ENCODE measurements at places on chromosomes 11 and 22.
A peak's percentile ranks its signal among the peaks of the same experiment; 100 is the strongest.

GRCh38 chr11:58912124-58912523 lies 27.2 kb upstream of the GLYATL1 start:
- no peak for DNase-seq

DNA sequence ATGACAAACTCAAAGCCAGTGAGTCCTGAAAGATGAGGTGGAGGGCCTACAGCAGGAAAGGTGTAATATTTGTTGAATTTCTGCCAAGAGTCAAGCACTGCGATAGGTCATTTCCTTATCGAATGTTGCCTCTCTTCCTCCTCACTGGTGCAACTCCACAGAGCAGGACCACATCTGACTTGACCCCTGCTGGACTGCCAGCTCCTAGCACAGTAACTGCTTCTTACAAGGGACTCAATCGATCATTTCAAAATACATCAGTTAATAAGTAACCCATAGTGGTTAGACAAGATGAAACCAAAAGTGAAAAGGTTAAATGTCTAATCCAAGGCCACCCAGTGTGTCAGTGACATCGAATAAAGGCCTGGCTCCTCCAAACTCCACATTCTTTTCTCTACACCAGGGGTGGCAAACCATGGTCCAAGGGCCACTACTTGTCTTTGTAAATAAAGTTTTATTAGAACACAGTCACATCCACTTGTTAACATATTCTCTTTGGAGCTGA lies 98.5 kb upstream of the CSNK2A3 start:
- DNase-seq: no peak

GRCh38 chr22:17938484-17938924 lies 85.9 kb downstream of the MICAL3 start:
- DNase-seq: no peak

DNA sequence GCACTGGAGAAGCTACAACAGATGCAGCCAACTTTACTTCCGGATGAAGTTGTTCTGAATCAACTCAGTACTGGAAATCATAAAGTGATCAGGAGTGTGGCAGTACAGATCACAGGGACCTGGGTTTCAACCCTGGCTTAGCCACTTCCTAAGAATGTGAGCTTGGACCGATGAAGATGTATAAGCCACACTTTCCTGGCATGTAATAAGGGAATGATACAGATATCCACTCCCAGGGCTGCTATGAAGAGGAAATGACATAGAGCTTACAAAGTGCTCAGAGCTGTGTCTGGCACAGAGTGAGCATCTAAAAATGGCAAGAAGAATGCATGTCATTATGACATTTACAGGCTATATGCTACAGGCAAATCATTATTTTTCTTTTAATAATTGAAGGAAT lies 378.7 kb downstream of the NTM start:
- no peak for DNase-seq

- DNase-seq: no peak
These were observed 153.9 kb upstream of the ZC3H12C start for GRCh38 chr11:109939166-109939810.

DNA sequence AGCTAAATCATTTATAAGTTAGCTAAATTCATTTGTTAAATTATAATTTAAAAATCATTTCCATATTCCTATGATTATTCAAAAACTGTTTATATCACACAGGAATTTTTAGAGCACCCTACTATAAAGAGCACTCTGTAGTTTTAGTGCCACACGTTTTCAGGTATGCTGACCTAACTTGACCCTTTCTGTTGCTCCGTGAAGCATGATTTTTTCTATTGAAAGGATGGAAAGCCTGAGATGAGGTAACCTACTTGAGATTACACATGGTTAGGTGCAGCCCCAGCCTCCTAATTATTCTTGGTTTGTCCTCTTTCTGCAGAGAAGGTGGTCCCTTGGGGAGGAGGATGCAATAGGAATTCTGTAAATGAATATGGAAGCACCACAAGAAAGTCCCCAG lies 72.6 kb downstream of the PPFIBP2 start:
- no peak for DNase-seq

DNA sequence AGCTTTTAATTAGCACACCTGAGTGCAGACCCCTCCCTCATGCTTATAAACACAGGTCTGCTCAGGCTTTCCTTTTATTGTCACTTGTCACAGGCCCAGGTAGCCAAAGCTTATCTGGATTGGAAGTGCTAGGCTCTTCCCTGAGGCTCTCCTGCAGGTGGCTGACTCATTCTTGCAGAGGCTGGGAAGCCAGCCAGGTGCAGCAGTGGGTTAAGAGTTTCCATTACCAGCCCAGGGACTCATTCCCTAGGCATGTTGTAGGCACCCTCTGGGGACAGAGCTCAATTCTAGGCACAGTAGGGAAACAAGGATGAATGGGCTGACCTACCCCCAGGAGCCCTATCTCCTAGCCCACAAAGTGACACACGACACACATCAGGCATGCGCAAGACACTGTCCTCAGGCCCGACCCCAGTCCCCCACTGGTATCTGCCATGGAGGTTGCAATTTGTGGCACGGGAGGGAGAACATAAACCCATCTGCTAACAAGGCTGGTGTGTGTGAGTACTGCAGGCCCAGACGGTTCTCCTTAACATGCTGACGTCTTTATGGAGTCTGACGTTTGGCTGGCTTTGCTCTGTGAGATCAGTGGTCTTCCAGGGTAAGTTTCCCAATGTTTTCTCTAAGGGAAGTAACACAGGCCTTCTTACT lies 94.2 kb downstream of the ABTB2 start:
- no peak for DNase-seq

DNA sequence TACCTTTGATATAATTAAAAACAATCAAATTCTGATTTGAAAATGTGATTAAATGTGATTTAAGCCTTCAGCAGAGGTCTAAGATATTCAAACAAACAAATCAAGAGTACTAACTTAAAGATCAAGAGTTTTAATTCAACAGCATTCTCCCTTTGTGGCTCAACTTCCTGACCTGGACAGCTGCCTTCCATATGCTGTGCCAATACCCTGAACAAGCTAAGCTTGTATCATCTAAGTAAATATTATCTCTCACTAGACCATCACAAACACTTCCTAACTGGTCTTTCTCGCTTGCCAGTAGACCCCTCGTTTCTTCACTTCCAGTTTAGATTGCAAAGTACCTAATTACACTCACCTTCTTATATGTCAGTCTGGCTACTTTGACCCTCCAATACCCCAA lies 35.9 kb upstream of the P4HA3 start:
- no peak for DNase-seq

GRCh38 chr22:32476281-32477195 lies 1.9 kb downstream of the FBXO7 start:
- DNase-seq: no peak

- DNase-seq: peak; percentile 7
These were observed 2.0 kb downstream of the GRK2 start for GRCh38 chr11:67268081-67268961.

- no peak for DNase-seq
These were observed 161.9 kb downstream of the INSC start for GRCh38 chr11:15276621-15277020.

- DNase-seq: no peak
These were observed 101.7 kb downstream of the ATM start for GRCh38 chr11:108324587-108324986.

DNA sequence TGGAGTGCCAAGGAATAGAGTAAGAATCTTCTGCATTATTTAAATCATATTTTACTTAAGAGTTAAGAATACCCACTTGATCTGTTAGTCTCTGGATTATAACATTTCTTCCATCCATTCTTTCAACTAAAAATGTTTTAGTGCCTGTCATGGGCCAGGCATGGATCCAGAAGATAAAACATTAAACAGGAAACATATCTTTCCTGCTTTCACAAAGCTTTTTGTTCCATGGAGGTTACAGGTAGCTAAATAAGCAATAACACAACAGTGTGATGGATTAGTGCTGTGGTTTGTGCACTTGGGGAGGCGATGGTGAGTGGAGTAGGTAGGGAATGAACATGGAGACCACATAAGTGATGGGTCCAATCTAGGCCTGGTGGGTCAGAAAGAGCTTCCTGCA lies 258.5 kb downstream of the DDX10 start:
- no peak for DNase-seq

GRCh38 chr11:41042688-41043087 lies 416.8 kb downstream of the LRRC4C start:
- no peak for DNase-seq

GRCh38 chr11:75513250-75513649 lies 12.5 kb downstream of the GDPD5 start:
- DNase-seq: no peak

DNA sequence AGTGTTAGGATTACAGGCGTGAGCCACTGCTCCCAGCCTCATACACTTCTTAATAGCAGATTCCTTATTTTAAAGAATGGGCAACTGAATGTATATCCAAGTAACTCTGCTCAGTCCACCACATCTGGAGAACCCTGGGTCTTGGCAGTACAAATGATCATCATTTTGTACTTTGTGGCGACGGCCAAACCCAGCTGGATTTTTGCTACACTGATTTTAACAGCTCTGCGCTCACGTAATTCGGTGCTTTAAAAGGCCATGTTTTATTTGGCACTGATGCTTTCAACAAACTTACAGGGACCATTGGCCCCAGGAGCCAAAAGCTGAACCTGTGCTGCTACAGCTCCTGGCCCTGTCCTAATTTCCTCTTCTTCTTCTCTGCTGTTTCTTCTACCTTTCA lies 60.8 kb upstream of the PDE3B start:
- DNase-seq: no peak

- no peak for DNase-seq
These were observed 74.0 kb upstream of the CLDN5 start for GRCh38 chr22:19598054-19598855.

DNA sequence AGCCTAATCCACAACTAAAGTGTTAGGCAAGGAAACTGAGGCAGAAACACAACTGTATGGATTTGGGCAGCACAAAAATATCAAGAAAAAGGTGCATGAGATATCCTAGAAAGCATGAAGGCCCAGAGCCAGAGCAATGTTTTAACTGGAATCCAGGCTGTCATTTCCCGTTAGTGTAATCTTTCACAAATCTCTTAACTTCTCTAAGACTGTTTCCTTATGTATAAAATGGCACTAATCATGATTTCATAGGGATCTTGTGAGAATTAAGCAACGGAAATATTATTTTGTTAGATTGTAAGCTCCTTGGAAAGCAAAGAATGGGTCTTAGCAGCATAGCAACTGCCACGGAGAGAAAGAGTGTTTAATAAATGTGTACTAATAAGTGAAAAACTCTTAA lies 14.7 kb upstream of the SYTL2 start:
- no peak for DNase-seq

DNA sequence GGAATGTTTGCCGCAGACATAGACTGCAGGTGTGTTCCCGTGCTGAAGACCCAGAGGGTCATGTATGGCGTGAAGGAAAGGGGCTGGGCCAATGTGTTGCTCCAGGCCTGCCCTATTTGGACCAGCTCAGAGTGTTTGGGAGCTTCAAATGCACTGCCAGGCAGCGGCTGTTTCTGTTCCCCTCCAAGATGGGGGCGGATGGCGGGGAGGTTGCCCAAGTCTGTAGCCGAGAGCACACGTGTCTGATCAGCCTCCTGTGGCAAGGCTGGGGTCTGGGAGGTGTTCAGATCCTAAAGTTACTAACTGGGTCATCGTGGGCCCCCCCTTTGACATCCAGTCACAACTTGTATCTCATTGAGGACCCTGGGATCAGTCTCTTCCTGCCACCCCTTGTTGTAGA lies 45.5 kb downstream of the CACNA1I start:
- no peak for DNase-seq

DNA sequence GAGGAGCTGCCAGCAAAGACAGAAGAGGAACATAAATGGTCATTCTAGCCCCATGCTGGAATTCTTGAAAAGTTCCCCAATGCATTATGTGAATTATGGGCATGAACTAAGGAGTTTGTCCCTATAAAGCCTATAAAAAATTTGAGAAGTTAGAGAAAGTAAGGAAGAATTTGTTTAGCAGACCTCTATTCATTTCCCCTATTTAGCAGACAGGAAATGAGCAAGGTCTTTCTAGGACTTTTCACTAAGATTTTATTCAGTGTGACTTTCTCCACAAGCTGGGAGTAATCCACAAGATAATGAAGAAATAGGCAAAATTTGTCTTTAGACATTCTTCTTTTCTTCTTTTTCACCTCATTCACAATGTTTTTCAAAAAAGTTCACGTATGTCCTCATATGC lies 20.0 kb downstream of the PRRG4 start:
- DNase-seq: no peak

DNA sequence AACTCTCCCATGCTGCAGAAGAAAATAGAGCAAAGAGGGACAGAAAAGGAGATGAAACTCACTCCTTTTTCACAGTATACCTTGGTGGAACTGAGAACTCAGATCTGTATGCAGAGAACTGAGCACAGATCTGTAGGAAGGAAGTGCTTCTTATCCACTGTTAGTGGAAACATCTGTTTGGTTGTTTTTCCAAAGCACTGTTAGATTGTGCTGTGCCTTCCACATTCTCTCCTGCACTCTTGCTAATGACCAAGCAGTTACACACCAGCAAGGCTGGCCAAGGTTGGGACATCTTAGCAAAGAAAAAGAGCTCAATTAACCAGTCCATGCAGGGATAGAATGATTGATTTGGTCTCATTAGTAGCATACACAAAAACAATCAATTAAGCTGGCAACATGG lies 20.1 kb upstream of the SIK2 start:
- no peak for DNase-seq

DNA sequence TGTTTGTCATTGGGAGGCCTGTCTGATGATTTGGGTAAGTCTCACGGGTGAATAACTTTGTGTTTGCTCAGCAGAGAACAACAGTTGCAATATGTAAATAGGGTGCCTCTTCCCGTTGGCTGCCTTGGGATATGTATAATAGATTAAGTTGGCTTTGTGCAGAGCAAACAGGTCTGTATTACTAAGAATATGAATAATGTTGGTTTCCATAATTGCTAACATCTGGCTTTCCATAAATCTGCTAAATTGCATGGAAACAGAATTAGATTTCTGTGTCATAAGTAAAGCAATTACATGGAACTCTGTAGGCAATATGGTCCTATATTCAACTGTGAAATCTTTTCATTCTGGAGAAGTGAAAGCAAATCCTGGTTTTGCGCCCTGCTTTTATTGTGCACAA lies 636.0 kb upstream of the ANO5 start:
- DNase-seq: no peak

DNA sequence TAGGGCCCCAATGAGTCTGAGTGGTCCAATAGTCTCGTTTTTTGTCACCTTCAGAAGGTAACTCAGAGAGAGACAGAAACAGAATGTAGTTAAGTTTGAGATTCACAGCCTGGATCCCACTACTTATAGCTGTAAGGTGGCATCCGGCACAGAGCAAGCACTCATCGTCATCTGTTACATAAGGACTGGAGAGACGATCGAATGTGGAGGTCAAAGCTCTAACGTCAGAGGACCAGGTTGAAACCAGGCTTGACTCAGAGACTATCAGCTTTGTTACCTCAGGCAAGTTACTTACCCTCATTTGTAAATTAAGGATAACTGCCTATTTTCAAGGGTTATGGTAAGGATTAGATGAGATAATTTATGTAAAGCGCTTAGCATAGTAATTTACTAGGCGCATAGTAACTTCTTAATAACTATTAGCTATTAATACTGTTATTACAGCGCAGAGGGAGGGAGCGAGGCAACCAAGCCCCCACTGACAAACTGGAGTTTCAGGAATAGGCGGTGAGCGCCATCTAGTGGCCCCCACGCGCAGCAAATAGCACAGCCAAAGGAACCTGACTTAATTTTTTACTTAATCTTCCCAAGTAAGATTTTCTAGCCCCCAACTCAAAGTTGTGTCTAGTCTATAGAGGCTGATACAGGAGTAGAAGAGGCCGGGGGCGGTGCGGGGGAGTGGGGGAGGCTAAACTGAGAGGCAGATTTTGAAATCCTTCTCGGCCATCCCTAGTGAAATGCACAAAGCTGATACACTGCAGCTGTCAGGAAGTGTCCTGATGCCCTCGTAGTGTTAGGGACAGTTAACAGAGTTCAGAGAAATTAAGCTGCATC lies 29.0 kb upstream of the API5 start:
- no peak for DNase-seq
